Activated T-helper 1 cell treated with anti-CD3 and anti-CD28 coated beads, Interleukin-2, amount 50 U/mL, for 16 hours (primary cell): ENCODE measurements at places on chromosomes 3 and 15.

GRCh38 chr15:96331144-96331944, 844 bp downstream of the NR2F2 start:
- no peak for DNase-seq

GRCh38 chr3:140189976-140190375, 255.0 kb downstream of the CLSTN2 start:
- DNase-seq = no peak

DNA sequence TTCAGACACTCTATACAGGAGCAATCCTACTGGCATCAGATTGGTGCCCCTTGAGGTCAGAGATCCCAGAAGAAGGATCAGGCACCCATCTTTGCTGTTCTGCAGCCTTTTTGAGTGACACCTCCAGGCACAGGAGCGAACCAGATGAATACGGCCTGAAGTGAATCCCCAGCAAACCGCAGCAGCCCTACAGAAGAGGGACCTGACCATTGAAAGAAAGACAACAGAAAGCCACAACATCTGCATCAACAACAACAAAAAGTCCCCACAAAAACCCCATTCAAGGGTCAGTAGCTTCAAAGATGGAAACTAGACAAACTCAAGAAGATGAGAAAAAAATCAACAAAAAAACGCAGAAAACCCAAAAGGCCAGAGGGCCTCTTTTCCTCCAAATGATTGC, 130.4 kb downstream of the PPM1L start:
- no peak for DNase-seq

DNA sequence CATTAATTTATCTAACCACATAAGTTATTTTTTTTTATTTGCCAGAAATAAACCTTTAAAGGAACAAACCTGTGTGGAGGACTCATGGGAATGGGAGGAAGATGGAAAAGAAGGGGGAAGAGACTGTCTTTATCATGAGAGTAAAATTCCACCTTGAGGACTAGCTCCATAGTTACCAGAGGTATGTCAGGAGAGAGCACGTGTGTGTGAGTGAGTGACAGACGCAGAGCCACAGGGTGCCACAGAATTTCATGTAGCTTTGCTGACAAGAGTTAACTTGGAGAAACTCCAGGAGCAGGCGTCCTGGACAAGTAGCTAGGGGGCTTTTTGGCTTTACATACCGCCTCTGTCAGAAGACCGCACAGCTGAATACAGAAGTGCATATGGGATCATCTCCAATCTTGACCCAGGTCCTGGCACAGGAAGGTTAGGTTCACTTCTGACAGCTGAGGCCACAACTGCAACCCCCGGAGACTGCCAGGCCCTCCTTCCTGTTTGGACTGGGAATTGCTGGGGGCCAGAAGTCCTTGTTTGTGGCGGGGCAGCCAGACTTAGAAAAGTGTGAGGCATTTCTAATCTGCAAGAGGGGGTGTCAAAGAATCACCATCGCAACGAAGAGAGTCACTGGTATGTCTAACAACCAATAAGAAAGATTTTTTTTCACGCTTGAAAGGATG, 197.8 kb upstream of the TPM1 start:
- DNase-seq = no peak

GRCh38 chr15:63234451-63234870, 42.9 kb upstream of the APH1B start:
- DNase-seq = no peak

GRCh38 chr3:29972320-29972993, 633.9 kb upstream of the TGFBR2 start:
- no peak for DNase-seq

DNA sequence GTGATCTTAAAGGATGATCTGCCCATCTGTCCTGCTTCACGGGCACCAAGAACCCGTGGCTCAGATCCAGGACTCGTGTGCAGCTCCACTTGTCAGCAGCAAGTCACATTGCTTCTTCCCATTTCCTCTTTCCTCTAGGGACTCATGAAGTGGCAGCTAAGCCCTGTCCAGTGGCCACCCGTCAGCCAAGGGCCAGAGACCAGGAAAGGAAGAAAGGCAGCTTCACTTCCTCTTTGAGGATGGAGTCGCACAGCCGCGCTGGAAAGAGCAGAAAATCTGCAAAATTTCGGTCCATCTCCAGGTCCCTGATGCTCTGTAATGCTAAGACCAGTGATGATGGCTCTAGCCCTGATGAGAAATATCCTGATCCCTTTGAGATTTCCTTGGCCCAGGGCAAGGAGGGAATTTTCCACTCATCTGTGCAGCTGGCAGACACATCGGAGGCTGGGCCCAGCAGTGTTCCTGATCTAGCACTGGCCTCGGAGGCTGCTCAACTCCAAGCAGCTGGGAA, 28.5 kb downstream of the IL16 start:
- no peak for DNase-seq

GRCh38 chr3:69249001-69249400, 126.6 kb upstream of the LMOD3 start:
- no peak for DNase-seq

DNA sequence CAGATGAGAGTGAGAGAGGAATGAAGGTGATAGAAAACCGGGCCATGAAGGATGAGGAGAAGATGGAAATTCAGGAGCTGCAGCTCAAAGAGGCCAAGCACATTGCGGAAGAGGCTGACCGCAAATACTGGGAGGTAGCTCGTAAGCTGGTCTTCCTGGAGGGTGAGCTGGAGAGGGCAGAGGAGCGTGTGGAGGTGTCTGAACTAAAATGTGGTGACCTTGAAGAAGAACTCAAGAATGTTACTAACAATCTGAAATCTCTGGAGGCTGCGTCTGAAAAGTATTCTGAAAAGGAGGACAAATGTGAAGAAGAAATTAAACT, 88.9 kb downstream of the EOMES start:
- no peak for DNase-seq

GRCh38 chr15:26698555-26698954, 74.3 kb downstream of the GABRB3 start:
- no peak for DNase-seq

DNA sequence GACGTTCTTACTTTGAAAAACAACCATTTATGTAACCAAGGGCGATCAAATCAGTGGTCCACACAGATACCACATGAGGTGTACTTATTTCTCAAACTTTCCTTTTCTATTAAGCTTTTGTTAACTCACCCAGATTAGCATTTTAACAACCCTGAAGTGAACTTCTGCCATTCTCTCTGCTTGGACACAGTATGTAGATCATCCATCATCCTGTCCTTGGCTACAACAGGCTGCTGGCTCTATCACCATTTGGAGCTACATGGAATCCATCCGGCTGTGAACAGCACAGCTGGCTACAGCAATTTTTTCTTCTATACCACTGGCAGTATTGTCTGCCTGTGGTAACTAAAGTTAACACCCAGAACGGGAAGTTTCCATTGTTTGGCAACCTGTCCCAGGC, 4.4 kb downstream of the SEMA6D start:
- DNase-seq = no peak
